ENCODE measurements at places on chromosomes 3 and 15. TPM values are rescaled to one million over a fixed set of nuclear protein-coding genes. Genes with fewer than 3 reads are reported as not detected.
A peak's percentile ranks its signal among the peaks of the same experiment; 100 is the strongest.

GOLGA6L9 gene
- total RNA-seq, result 2.9 TPM

MCF2L2 gene
- 0.05 TPM for total RNA-seq

GOLGA8R gene
- total RNA-seq, result not detected

CCR8 gene
- total RNA-seq, result not detected

TEX264 gene
- total RNA-seq, result 41.0 TPM

U2SURP gene
- total RNA-seq, result 50.4 TPM

UCN2 gene
- total RNA-seq, result not detected

UQCC5 gene
- total RNA-seq, result 15.3 TPM

GOLGA8G gene
- not detected for total RNA-seq

PLA2G4D gene
- 0.03 TPM for total RNA-seq

TMEM42 gene
- 8.8 TPM for total RNA-seq

LYZL4 gene
- not detected for total RNA-seq

NR1I2 gene
- 0.08 TPM for total RNA-seq

DPPA2 gene
- total RNA-seq, result not detected

SLC9C1 gene
- not detected for total RNA-seq

DNA sequence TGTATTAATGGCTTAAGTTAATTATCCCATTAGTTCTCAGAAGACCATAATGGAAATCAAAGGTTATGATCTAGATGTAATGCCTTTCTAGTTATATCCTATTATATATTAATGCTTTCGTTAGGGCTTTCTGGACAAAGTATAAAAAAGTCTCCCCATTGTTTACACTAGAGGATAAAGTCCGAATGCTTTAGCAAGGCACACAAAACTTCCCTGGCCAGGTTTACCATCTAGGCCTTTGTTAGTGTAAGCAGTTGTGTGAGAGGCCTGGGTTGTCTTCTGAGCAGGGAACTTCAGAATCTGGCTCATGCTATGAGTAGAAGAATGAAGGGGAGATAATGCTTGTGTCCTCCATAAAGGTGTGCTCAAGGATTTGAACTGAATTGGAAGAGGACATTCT is 106.3 kb upstream of the MEIS2 start:
- DNase-seq, result peak; percentile 15

GRCh38 chr3:149163066-149163465 is 33.6 kb downstream of the HPS3 start:
- DNase-seq, result no peak

GRCh38 chr3:42750834-42751233 is 22.2 kb downstream of the CCDC13 start:
- no peak for DNase-seq

DNA sequence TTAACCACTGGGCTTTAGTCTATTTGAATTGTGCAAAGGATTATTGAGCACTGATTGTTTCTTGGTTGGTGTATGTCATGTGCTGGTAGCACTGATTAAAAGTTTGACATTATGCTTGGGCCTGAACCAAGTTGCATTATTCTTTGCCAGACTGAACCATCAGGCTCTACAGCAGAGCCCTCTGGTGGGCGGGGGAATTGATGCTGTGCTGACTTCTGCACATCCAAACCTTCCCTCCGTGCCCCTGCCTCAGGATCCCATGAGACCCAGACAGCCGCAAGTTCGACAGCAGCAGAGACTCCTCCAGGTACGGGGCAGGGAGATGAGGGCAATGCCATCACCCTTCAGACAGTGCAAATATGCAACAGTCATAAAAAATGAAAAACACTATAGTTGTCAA is 28.4 kb upstream of the P2RY12 start:
- no peak for DNase-seq

GRCh38 chr3:172244011-172244410 is 204.2 kb downstream of the GHSR start:
- no peak for DNase-seq

DNA sequence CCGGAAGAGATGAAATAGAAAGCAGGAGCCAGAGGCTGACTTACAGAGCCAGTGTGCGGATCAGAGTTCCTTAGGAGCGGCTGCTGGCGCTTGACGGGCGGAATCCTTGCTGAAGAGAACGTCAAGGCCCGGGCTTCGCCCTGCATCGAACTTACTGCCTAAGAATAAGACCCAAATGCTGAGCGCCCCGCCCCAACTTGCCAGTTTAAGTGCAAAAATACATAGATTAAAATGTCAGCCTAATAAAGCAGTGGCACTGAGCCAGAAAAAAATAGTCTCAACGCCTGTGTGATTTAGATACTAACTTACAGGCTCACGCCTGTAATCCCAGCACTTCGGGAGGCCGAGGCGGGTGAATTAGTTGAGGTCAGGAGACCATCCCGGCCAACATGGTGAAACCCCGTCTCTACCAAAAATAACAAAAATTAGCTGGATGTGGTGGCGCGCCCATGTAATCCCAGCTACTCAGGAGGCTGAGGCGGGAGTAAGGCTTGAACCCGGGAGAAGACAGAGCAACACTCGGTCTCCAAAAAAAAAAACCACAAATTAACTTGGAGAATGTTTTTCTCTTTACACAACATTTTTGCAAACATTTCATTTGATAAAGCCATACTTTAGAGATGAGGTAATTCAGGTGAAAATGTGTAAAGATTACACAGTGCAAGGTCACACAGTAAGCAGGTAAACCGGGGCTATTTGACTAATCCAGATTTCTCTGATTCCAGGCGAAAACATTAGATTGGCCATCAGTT is 1.2 kb upstream of the UBP1 start:
- DNase-seq, result no peak

DNA sequence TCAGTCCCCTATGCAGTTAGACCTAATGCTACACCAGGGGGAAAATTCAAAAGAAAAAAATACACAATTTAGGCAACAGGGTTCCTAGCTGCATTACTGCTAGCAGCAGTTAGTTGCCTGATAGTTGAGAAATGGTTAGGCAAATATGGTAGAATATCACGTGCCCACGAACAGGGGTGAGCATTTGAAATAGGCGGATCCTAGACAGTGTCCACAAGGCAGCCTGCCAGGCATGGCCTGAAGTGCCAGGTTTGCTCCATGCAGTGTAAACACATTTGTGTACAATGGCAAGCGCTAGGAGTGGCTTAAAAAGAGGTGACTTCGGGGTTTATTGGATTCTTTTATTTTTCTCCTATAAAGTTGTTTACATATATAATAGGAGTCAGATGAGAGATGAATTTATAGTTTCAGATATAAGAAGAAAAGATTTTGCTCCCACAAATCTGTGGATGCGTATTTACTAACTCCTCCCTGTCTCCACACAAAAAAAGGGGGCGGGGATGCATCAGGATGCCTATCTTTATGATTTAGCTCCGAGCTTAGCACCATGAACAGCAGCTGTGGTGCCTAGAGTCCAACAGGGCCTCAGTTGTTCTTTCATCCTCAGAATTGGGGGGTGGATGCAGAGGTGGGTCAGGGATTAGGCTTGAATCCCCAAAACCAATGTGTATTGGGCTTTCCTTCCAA is 3.9 kb upstream of the TGM4 start:
- DNase-seq, result peak; percentile 22

- DNase-seq, result no peak
These were observed 482.5 kb upstream of the TBL1XR1 start for GRCh38 chr3:177679568-177680471.

- DNase-seq, result no peak
These were observed 98.1 kb upstream of the TGFBR2 start for GRCh38 chr3:30508339-30508738.

GRCh38 chr3:94627689-94628088 is 564.8 kb downstream of the NSUN3 start:
- DNase-seq, result no peak

GRCh38 chr3:148853076-148853475 is 12.0 kb upstream of the CPA3 start:
- no peak for DNase-seq

- DNase-seq, result no peak
These were observed 191.5 kb downstream of the TNIK start for GRCh38 chr3:171268677-171269076.

- DNase-seq, result no peak
These were observed 650 bp downstream of the PYGO1 start for GRCh38 chr15:55587321-55588069.

GRCh38 chr3:143676021-143676420 is 172.2 kb downstream of the SLC9A9 start:
- no peak for DNase-seq

- peak; percentile 74 for DNase-seq
These were observed 1.7 kb upstream of the LINGO1 start for GRCh38 chr15:77634266-77634962.

DNA sequence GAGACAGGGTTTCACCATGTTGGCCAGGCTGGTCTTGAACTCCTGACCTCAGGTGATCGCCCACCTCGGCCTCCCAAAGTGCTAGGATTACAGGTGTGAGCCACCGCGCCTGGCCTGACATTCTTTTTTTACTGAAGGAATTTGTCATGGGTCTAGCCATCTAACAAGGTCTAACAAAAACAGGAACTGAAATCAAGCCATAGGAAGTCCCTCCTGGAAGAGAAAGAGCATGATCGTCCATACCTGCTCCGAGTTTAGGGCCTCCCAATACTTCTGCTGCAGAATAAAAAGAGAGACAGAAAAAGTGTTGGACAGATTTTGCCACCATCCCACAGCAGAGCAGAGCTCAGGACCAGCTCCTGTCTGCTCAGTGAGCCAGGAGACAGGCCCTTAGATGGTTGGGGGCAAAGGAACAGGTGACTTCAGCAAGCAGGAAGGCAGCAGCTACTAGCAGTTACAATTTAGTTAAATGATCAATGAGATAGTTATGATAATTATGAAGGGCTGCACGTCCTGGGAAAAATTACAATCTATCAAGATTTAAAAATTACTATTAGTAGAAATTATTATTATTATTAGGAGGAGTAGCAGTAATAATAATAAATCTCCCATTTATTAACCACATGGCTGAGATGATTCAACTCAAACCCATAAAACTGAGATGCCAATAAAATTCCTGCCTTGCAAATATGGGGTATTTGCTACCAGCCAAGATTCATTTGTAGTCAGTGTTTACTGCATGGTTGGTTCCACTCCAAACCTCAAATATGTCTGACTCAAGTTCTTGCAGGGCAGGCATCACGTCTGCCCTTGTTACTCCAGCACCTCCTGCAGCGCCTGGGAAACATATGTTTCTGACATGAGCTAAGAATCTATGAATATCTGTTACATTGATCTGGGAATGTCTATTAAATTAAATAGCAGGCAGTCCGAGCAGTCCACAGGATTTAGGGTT is 40.1 kb downstream of the TMEM44 start:
- peak; percentile 86 for DNase-seq

GRCh38 chr3:127786353-127787070 is 35.8 kb downstream of the MGLL start:
- peak; percentile 40 for DNase-seq

GRCh38 chr15:49876401-49877038 is 242.5 kb downstream of the ATP8B4 start:
- DNase-seq, result peak; percentile 24

GRCh38 chr3:52403271-52403841 is 41.5 kb downstream of the SEMA3G start:
- no peak for DNase-seq

- DNase-seq, result no peak
These were observed 21.4 kb upstream of the FSIP1 start for GRCh38 chr15:39804026-39804425.

GRCh38 chr3:127206154-127206553 is 13.2 kb downstream of the PRR23E start:
- DNase-seq, result no peak

DNA sequence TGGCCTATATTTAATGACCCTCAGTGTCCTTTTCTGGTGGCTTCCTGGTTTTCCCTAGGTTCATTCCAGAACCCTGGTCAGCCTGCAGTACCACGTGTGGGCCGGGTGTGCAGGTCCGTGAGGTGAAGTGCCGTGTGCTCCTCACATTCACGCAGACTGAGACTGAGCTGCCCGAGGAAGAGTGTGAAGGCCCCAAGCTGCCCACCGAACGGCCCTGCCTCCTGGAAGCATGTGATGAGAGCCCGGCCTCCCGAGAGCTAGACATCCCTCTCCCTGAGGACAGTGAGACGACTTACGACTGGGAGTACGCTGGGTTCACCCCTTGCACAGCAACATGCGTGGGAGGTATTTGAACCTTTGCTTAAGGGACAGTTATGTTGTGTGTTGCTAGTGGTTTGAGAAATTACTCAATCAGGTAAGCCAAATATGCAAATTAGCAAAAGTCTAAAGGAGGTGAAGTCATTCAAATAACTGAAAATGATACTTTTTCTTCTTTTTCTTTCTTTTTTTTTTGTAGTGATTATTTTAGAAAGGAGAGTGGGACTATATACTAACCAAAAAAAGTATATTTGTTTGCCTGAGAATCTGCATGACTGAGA is 259.2 kb downstream of the ADAMTSL3 start:
- DNase-seq, result no peak

DNA sequence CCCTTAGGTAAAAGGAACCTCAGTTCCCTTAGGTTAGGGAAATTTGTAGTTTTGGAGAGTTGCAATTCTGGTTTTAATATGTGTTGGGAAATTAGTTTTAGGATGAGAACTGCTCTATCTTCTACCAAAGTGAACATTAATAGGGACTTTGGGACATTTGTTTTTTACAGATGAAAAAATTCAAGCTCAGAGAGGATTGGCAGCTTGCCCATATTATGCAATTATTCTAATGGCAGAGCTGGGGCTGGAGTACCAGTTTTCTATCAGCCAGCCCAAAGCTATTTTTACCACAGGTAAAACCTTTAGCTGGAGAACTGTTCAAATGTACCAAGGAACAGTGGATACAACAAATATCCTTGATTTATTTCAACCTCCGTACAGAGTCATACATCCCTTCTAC is 127.0 kb downstream of the CPNE4 start:
- DNase-seq, result no peak

GRCh38 chr3:28739647-28740046 is 391.0 kb upstream of the AZI2 start:
- DNase-seq, result no peak

DNA sequence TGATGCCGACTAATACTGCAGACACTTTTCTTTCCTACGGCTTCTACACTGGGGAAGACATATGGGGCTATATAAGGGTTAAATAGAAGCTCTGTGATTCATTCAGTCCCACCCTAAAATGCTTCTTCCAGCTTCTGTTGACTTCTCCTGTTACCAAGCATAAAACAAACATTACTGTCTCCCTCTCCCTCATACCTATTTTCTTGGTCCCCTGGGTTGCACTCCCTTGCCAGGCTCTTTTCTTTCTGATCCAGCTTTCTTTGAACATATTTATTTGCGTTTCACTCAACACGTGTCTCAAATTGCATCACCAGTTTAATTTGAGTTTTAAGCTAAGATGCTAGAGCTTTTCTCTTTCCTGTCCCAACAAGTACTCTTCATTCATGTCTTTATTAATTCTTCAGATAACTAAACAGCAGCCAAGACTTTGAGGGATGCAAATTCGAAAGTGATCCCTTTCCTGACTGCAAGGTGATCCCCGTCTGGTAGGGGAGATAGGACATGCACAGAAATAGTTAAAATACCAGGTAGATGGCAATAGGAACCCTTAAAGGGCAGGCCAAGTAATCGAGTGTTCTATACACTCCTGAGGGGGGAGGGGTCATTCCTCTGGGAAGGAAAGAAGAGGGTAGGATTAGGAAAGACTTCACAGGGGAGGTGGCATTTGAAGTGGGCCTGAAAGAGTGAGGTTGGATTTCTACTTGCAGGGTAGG is 198.6 kb upstream of the BCL6 start:
- peak; percentile 90 for DNase-seq

GRCh38 chr3:188339410-188340295 is 185.7 kb downstream of the LPP start:
- DNase-seq, result no peak
